Cerebellar nuclear complex (tissue), 1 donor: ENCODE measurements at places on chromosomes 7 and 10.

- DNase-seq: no peak
These were observed 19.6 kb downstream of the CEP55 start for GRCh38 chr10:93516006-93516380.

DNA sequence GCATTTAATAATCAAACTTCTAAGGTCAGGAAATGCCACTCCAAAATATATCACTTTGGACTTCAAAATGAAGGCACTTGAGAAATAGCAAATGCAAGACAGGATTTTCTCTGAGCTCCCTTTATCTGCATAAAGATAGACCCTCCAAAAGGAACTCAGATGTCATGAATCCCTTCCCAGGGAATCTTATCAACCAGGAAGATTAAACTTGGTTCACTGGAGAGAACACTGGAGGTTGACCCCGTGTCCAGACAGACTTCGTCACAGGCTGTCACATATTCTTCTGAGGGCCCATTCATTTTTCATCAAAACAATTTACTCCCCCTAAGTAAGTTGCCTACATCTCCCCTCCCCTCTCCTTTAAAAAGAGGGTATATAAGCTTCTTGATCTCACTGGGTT lies 21.2 kb downstream of the IFIT3 start:
- no peak for DNase-seq

DNA sequence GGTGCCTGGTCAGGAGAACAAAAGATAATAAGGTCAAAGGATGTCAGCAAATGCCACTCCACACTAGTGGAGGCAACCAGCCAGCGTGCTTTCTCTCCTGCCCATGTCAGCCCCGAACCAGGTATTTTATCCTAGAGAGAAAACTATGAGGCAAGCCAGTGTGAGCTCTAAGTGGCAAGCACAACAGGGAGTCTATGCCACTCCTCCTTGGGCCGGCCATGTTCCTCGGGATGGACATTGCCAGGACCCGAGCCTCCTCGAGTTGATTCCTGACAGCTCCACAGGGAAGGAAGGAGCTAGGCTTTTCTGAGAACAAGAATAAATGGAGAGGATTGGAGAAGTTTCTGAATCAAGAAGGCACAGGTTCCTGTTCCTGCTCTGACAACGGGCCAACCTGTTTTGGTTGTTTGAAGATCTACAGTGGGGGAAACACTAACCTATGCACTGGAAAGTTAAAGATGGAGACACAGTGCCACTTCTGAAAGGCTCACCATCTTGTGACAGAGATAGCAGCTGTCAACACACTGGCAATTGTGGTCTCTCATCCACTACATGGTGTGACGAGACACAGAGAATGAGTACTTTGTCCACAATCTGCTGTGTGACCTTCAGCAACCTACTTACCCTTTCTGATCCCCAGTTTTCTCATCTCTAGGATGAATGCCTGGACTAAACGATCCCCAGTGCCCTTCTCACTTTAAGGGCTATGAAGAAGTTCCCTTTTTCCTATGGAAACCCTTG lies 28.8 kb downstream of the ABLIM1 start:
- DNase-seq: no peak

GRCh38 chr7:98869027-98869596 lies 702 bp downstream of the TMEM130 start:
- DNase-seq: no peak

DNA sequence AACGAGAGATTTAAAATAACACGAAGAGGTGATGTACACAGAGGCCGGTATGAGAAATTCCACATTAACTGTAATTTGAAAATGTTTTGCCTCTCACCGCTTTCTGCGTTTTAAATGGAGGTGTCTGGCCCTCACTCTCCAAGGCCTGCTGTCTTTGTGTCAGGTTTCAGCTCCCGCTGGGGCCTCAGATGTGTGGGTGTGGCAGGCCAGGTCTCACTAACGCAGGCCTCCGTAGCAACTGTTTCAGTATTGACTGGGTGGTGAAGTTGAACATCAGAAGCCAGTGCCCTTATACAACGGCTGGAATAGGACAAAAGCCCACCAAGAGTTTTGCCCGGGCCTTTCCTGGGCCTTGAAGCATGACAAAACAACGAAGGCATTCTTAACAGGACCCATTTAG lies 303.1 kb downstream of the ADARB2 start:
- no peak for DNase-seq
